ENCODE measurements at places on chromosomes 5 and 9.

DNA sequence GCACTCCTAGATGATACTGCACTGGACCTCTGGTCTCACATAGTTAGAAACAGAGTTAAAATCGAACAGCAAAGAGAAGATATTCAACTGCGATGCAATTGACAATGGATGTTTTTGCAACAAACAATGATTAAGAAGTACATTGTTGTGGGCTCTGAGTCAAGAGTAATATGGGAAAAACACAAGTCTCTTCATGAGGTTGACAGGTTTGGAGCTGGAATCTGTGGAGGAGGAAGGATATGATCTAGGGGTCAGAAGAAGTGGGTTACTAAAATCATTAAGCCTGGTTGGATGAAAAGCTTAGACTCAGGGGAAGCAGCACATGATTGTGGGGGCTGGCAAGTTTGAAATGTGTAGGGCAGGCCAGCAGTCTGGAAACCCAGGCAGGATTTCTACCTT is 53.1 kb downstream of the PDCD1LG2 start:
- DNase-seq, result no peak

GRCh38 chr5:6396836-6397535 is 18.6 kb upstream of the MED10 start:
- DNase-seq, result no peak

DNA sequence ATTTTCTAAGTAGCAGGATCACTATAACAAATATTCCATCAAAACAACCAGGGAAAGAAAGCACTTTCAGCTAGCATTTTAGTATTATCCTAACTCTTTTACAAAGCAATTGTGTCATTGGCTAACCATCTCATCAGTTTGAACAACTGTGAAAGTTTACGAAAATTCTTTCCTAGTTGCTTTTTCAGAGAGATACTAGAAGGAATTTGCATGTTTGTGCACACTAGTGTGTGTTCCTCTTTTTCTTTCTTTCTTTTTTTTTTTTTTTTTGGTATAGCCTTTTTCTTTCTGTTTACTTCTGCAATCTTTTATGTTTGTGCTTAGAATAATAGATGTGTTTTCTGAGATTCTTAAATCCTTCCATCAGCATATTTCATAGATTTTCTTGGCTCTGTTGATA is 124.7 kb upstream of the SEMA6A start:
- DNase-seq, result no peak

DNA sequence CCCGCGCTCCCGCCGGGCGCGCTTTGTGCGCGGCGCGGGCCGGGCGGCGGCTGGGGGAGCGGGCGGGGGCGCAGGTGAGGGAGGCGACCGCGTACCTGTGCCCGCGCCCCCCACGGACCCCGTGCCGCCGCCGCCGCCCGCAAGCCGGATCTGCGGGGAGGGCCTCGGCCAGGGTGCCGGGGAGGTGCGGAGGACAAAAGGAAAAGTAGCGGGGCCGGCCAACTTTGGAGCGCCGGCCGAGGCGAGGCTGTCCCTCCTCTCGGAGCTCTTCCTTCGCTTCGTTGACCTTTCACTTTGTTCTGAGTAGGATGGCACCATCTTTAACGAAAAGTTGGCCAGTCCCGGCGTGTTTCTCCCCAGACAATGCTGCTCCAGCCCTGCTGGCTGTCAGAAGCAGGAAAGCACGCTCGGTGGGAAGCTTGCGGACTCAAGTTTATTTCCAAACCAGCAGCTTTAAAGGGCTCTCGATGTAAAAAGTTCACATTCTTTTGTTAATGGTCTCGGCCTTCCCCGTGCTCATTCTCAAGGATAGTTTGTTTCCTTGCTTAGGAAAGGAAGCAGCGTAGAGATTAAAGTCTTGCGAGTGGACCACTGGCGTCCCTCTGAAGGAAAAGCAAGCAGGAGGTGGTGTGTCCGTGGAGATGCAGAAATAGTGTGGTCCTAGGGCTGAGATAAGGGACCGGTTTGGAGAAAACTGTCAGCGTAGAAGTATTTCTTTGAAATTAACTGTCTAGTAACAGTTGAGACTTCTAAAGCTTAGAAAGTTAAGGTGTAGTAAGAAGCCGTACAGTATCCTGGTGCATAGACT is 639 bp downstream of the EHMT1 start:
- peak; percentile 34 for DNase-seq

DNA sequence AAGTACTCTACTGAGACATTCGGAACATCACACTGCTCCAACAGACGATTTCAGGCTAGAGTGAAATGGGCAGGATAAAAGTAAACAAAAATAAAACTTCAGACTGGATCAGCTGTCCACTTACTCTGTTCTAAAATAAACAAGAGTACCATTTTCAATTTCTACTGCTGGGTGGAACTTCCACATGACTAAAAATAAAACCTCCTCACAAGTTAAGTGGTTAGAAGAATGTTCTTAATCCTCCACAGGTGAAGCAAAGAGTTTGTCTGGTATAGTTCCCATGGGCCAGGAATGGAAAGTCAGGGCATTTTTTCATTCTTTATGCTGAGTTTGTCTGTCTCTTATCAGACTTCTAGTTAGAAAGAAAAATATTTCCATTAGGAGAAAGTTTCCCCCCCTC is 15.7 kb downstream of the NUDT12 start:
- no peak for DNase-seq

DNA sequence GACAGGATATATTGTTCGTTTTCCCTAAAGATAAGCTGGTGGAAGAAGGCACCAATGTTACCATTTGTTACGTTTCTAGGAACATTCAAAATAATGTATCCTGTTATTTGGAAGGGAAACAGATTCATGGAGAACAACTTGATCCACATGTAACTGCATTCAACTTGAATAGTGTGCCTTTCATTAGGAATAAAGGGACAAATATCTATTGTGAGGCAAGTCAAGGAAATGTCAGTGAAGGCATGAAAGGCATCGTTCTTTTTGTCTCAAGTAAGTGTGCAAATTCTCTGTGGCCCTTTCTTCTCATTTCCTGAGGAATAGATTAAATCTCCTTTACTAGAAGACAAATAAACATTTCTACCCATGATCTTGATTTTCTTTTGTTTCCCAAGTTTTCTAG is 38.0 kb downstream of the OSMR start:
- DNase-seq, result no peak

DNA sequence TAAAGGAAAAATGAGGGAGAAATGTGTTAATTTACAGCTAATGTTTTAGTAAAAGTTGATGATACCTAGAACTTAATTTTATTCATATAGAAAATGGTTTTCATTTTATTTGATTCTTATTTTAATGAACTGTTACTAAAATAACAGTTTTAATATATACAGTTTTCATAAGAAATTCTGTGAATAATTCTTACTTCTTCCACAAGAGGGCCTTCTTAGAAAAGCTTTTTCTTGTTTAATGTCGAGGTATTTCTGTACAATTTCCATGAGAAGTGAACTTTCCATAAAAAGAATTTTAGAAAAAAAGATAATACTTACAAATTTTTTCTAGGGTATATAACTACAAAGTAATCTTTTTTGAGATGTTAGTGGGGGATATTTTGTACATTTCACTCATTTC is 73.9 kb downstream of the KLF9 start:
- DNase-seq, result no peak

GRCh38 chr5:130520211-130520610 is 615.9 kb downstream of the CHSY3 start:
- no peak for DNase-seq

DNA sequence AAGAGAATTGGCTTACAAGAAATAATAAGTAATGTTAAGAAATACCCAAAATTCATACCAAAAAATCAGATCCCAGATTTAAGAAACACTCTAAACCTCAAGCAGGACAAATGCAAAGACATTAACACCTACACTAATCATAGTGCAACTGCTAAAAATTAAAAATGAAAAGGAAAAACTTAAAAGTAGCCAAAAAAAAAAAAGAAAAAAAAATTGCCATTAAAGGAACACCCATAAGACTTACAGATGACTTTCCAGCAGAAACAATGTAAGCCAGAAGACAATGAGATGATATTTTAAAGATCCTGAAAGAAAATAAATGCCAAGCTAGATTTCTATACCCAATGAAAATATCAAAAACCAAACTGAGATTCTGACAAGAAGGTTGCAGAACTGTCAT is 101.5 kb downstream of the DENND1A start:
- DNase-seq, result no peak

DNA sequence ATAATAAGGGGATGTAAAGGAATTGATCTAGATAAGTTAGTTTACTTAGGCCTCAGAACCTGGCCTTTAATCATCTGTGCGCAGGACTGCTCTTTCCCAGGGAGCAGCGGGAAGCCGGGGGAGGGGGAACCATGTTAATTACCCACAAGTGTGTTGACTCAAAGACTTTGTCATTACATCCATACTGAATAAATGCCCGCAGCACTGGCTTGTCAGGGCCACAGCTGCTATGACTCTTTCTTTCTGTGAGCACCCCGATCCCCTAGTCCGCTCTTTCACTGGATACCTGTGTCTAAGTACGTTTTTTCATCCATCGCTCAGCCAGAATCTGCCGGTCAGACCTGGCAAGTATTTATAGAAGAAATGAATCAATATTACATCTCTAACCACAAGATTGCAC is 249.3 kb upstream of the DMRT1 start:
- DNase-seq, result no peak

DNA sequence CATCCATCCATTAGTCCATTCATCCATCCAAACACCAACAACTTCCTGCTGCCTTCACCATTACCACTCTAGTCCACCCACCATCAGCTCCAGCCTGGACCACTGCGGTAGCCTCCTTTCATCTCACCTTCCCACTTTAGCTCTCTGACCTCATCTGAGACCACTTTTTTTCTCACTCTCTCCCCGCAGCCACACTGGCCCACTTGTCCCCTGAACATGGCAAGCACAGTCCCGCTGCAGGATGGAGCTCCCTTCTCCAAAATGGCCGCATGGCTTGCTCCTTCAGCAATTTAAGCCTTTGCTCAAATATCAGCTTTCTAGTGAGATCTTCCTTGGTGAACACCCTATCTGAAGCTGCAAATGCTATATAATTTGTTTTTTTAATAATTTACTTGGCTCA is 11.1 kb downstream of the CSF1R start:
- DNase-seq, result no peak

GRCh38 chr5:74363603-74364205 is 276.8 kb downstream of the ENC1 start:
- DNase-seq, result no peak

GRCh38 chr5:126182971-126183695 is 240.1 kb upstream of the GRAMD2B start:
- DNase-seq, result no peak

GRCh38 chr5:95738072-95738471 is 6.9 kb downstream of the RHOBTB3 start:
- no peak for DNase-seq

GRCh38 chr9:98253565-98253964 is 1.9 kb downstream of the TBC1D2 start:
- no peak for DNase-seq

DNA sequence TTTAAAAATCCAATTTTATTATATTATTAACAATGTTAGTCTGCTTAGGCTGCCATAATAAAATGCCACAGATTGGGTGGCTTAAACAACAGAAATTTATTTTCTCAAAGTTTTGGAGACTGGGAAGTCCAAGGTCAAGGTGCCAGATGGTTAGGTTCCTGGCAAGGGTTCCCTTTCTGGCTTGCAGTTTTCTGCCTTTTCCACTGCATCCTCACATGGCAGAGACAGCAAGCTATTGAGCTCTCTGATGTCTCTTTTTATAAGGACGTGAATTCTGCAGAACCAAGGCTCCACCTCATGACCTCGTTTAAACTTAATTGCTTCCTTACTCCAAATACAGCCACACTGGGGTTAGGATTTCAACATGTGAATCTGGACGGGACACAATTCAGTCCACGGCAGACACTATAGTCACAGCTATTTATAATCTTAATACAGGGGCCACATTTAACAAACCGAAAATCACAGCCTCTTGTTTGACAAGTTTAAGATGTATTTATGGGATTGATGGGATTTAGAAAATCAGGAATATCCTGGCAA is 174.9 kb upstream of the PUM3 start:
- no peak for DNase-seq

- no peak for DNase-seq
Measured at GRCh38 chr9:95754533-95755420, 120.7 kb upstream of the ERCC6L2 start.

DNA sequence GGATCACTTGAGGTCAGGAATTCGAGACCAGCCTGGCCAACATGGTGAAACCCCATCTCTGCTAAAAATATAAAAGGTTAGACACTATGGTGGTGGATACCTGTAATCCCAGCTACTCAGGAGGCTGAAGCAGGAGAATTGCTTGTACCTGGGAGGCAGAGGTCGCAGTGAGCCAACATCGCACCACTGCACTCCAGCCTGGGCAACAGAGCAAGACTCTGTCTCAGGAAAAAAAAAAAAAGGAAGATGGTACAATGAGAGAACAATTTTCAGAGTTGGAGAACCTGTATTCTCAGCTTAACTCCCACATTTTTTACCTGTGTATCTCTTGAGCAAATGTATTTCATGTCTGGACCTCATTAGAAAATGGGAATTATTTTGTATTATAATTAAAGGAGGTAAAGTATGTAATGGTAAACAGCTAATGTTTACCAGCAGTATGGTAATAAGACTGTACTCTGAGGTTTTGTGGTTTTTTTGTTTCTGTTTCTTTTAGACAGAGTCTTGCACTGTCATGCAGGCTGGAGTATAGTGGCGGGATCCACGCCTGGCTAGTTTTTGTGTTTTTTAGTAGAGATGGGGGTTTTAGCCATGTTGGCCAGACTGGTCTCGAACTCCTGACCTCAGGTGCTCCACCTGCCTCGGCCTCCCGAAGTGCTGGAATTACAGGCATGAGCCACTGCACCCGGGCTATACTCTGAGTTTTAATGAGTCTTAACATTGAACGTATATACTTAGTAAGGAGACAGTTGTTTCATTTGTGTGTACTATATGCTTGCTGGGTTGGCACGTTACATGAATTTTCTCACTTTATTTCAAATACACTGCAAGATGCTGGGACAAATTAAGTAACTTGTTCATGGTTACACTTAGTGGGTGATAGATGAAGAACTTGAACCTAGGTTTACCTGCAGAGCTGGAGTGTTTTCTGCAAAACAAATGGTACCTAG is 16.2 kb downstream of the UHRF2 start:
- no peak for DNase-seq

- no peak for DNase-seq
Measured at GRCh38 chr9:81393985-81394811, 295.1 kb downstream of the TLE1 start.

DNA sequence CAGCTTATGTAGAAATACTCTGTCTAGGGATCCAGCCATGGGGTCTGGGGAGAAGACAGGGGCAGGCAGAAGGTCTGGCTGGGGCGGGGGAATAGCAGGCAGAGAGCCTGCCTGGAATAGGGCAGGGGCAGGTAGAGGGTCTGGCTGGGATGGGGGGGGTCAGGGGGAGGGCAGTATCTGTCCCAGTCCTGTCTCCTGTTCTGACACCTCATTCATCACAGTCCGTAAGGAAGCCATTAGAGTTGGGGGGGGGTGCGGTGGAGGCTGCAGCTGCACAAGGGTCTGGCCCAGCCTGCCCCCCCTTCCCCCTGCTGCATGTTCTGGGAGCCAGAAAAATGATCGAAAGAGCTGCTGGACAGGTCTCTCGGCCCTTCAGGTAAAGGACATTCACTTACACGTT is 32.6 kb downstream of the CNTFR start:
- no peak for DNase-seq

DNA sequence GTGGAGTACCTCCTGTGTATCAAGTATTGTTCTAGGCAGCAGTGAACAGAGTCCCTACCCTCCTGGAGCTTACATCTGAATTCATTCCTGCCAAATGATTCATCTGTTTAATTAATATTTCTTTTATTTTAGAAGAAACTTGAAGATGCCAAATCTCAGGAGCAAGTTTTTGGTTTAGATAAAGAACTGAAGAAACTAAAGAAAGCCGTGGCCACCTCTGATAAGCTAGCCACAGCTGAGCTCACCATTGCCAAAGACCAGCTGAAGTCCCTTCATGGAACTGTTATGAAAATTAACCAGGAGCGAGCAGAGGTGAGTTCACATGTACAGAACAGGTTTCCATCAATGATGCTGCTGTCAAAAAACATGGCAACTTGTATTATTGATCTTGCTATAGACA is 57.9 kb downstream of the RAB14 start:
- no peak for DNase-seq
